ENCODE measurements at places on chromosomes 4 and X.
A peak's percentile ranks its signal among the peaks of the same experiment; 100 is the strongest.

DNA sequence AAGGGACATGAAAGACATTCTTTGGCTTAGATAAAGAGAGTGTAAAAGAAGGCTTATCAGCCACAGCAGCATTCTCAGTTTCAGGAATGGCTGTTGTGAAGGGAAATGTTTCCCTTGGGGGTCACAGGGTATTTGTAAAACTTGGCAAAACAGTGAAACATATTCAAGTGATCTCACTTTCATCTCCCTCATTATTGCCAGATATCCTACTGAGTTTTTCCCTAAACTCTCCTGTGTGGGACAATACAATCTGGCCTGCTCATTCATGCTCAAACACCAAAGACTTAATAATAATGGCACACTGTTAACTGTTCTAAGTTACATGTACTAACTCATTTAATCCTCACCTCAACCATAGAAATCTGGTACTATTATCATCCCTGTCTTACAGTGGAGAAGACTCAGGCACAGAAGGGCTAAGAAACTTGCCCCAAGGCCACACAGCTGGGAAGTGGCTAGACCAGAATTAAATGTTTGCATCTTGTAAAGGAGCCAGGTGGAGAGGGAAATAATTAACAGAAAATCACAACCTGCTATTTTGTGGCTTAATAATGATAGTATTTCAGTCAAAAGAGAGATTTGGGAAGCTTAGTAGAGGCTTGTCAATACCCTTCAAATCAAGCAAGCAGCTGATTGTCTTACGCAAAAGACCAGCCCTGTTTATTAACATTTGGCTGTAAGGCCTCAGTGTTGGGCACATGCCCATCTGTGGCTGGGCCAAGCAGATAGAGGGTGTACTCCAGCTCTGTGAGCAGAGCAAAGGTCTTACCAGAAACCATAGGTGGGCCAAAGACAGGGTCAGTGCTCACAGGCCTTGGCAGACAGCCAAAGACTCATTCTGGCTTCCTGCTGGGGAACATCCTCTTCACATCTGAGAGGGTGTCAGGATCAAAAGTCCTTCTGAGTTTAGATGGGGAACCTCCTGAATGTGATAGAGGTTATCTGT lies 17.3 kb downstream of the SMPX start:
- no peak for DNase-seq

DNA sequence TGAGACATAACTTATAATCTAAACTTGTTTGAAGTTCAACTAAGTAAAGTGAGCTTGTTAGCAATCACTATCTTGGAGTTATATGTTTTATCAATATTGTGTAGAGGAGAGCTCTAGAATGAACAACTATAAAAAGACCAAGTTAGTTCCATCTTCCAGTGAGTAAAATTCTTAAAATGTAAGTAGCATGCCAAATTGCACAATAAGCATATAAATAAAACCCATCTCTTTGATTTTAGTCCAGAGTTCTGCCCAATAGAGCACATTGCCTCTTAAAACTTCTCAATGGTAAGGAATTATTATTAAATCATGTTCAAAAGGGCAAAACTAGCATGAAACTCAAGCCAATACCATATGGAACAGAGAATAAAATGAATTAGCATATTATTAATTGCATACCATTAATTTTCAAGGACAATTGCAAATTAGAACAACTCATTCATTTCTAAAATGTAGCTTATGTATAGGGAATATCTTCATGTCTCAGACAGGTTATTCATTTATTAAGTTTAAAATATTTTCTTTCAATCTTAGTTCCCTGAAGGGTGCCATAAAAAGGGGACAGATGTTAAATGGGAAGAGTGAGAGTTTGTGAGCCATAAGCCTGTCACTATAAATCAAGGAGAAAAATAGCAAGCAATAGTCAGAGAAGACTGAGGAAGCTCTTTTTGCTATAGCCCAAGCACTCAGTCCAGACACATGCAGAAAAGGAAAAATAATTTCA lies 507.6 kb downstream of the CENPC start:
- DNase-seq, result no peak

DNA sequence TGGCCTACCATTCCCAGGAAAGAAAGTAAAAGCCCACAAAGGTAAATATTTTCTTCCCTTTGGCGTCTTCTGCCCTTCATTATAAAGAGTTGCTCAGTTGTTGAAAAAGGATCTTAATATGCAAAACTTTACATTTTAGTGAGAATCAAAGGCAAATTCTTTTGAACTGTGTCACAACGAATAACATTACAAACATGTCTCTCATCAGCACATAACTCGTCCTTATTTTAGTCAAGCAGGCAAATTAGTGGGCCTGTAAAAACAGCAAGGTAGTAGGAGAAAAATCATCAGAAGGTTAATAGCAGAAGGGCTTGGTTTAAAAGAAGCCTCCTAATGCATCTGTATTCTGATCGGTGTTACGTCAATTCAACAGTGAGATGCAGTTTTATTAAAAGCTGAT lies 647.3 kb upstream of the DIPK2B start:
- no peak for DNase-seq

- peak; percentile 13 for DNase-seq
Measured at GRCh38 chr4:76354517-76355473, 48.3 kb downstream of the STBD1 start.

DNA sequence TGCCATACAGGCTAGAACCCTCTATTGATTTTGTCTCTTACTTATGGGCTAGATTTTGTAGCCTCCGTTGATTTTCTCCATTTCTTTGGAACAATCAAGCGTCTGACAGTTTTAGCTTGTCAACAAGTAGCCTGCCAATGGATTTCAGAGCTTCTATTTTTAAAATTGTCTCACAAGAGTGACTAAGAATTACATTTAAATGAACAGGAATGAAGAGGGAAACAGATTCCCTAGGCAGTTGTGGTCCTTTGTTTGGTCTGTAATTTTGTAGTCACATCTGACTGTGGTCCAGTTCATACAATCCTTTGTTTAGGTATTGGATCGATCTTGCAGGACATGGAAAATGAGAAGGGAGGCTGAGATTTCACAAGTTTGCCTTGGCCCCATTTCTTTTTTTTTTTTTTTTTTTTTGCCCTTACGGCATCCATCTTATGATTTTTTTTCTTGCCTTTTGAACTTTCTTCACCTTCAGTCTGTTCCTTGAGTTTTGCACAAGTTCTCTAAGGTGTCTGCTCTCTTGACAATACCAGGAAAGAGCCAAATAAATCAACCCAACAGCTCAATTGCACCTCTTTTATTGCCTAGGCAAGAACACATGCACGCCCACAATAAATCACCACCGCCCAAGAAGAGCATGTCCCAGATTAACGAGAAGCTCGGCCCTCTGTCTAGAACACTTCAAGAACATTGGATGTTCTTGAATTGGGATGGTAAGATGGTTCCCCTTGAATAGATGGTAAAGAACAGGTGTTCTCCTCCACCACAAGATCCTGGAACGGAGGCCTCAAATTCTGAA lies 86.5 kb upstream of the EGFL6 start:
- DNase-seq, result no peak

- DNase-seq, result peak; percentile 95
Measured at GRCh38 chrX:81201671-81202455, at the start of the genes HMGN5 and SH3BGRL. HMGN5 (minus strand) TSS chrX:81201913; CDS start chrX:81121549, 80,364 bp downstream. SH3BGRL (plus strand) TSS chrX:81202102; CDS start chrX:81202201, 99 bp downstream.

DNA sequence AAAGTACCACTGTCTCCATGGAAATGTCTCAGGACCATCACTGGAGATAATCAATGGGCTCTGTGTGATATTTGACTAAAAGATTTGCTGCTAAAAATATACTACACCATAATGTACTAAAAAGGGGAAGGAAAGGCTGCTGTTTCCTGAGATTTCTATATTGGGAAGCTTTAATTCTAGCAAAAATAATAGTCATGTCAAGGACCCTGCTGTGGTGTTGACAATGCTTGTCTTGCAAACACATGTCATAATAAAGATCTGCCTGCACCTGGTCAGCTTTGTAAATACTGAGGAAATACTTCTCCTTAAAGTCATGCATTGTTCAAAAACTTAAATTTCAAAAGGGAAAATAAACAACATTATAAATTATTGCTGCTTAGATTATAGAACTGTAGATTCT lies 417.9 kb downstream of the GPM6A start:
- DNase-seq, result no peak

DNA sequence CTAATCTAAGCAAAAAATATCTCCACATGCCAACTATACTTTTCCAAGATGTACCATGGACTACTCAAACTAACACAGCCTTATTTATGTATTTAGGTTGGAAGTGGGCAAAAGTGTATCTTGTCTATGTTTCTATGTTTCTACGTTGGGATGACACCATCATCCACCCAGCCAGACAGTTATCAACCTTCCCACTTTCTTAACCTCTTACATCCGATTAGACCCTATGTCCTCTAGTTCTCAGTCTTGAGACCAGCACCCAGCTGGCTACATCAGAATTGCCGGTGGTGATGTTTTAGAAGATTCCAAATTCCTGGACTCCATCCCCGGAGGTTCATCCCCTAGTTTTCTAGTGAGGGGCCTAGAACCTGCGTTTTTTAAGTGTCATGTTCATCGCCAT lies 1.0 kb upstream of the AASDH start:
- DNase-seq, result no peak

DNA sequence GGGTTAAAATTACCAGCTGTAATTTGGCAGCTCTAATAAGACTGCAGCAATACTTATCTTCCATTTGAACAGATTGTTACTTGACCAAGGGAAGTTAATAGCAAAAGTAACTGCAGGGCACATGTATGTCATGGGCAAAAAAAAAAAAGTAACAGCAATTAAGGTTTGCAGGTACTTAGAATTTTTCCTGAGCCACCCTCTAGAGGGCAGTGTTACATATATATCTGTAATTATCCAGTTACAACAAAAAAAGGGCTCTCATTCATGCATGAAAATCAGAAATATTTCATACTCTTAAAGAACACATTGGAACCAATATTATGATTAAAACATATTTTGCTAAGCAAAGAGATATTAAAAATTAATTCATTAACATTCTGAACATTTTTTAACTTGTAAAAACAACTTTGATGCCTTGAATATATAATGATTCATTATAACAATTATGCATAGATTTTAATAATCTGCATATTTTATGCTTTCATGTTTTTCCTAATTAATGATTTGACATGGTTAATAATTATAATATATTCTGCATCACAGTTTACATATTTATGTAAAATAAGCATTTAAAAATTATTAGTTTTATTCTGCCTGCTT lies 25.1 kb downstream of the XIAP start:
- peak; percentile 66 for DNase-seq

- peak; percentile 1 for DNase-seq
Measured at GRCh38 chrX:34521563-34521962, 135.5 kb downstream of the TMEM47 start.
